ENCODE measurements at places on chromosomes 12 and 14.

DNA sequence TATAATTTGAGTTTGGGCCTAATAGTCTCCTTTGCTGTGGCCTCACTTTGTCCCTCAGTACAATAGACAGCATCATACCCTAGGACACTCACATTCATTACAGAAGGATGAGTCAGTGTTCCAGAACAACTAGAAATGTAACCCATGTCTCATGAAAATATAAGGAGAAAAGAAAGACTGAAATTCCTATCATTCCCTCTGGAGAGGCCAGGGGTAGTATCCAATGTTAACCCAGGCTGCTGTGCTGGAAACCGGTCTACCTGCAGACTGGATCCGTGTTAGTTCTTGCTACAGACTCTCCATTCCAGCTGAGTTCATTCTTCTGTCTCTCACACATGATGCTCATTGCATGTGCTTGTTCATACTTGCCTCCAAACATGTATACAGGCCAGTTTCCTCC is 75.8 kb upstream of the HOXC13 start:
- no peak for DNase-seq

GRCh38 chr14:101761881-101762529 is 496 bp downstream of the PPP2R5C start:
- no peak for DNase-seq

DNA sequence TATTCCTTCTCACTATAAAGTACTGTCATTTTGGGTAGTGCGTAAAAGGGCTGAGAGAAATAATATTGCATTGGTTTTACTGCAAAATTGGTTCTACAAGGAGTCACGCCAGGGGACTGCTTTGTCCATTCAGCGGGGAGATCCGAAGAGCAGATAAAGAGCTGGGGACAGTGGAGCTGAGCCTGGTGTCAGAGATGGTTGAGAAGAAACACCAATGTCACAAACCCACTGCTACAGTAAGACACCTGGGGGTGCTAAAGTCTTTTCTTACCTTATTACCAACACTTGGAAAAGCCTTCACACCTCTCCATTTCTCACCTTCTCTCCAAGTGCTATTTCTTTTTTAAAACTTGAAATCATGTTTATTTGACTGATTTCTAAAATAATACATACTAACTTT is 14.1 kb downstream of the IL31 start:
- peak; percentile 11 for DNase-seq

GRCh38 chr12:43428088-43428600 is 123.9 kb downstream of the ADAMTS20 start:
- no peak for DNase-seq

Measured in NCI-H1092 treated with DMSO at 0.1 percent for 48 hours (cell line).